ENCODE measurements at places on chromosomes 5 and 9.

DNA sequence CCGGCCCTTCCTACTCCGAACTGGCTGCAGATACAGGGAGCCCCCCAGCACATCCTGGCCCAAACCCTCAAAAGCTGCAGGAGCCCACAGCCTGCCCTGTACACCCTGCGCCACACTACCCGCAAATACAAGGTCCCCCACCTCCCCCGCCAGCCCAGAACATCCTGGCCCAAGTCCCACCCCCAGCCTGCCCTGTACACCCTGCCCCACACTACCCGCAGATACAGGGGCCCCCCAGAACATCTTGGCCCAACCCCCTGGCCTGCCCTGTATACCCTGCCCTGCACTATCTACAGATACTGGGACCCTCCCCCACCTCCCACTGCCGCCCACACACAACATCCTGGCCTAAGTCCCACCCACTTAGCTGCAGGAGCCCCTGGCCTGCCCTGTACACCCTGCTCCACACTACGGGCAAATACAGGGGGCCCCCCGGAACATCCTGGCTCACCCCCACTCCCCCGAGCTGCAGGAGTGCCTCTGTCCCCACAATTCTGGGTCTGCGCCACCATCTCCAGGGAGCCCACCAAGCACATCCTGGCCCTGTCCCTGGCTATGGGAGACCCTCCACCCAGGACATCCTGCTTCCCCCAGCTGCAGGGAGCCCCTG lies 8.3 kb downstream of the LPCAT1 start:
- DNase-seq = no peak

DNA sequence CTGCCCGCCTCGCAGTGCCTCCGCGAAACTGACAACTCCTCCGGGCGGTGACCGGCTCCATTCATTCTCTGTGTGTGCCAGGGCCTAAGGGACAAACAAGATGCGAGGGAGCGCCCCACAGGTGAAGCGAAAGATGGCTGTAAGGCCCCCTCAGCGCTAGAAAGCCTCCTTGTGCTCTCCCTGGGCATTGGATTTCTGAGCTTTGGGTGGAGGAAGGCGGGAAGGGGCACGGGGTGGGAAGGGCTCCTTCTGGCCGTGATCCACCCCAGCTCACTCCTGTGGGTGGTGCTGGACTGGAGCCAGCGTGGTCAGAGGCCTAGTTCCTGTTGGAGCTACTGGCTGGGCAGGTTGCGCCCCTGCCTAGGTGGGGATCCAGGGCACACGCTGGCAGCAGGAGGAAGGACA lies 943 bp downstream of the GALNT12 start:
- DNase-seq = no peak

- DNase-seq = no peak
Measured at GRCh38 chr5:169521366-169521983, 62.1 kb upstream of the SPDL1 start.

DNA sequence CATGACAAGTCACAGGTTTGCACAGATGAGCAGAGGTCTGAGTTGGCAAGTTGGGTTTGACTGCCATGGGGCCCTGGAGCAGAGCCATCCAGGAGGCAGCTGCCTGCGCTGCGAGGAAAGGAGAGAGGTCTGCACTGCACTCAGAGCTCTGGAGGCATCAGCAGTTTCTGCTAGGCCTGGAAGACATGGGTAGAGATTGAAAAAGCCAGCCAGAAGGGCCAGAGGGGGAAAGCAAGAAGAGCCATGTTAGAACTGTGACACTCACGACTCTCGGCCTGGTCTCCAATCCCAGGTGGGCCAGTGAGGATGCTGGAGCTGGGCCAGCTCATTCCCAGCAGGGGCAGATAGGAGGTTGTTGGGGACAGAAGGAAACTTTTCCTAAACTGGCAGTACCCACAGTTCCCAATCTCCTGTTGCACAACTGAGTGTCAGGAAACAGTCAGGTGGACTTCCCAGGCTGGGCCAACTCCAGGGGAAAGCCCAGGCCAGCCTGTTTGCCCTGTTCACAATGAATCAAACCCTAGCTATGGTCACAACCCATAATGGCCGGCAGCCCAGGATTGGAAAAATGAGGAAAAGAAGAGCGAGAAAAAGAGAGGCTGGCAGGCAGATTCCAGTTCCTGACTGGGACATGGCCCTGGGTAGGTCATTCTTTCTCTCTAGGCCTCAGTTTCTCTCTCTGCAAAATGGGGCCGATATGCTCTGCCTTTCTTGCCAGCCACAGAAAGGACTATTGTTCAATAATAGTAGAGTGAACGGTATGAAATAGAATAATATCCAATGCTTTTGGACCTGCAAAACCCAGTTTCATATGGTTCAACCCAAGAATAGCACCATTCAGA lies 7.8 kb upstream of the ORM1 start:
- DNase-seq = no peak

DNA sequence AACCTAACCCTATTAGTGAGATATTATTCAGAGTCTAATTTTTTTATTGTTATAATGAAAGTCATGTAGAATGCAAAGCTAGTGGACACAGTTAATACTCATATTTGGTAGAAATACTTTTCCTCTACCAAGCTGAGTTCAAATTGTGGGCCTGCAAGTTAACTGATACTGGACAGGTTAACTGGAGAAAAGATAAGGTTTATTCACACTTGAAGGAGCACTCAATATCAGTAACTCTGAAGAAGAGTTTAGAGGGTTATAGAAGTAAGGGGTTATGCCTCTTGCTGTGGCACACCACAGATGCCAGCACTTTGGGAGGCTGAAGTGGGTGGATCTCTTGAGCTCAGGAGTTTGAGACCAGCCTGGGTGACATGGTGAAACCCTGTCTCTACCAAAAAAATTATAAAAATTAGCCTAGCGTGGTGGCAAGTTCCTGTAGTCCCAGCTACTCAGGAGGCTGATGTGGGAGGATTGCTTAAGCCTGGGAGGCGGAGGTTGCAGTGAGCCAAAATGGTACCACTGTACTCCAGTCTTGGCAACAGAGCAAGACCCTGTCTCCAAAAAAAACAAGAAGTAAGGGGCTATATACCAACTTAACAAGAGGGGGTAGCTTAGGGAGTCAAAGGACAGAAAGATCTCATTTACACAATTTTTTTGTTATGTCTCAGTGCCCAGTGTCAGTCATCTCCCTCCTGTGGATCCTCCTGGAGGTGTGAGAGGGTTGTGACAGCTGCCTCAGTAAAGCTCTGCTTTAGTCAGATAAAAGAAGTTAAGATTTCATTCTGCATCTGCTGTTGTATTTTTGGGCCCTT lies 121.2 kb upstream of the GRHPR start:
- DNase-seq = no peak

DNA sequence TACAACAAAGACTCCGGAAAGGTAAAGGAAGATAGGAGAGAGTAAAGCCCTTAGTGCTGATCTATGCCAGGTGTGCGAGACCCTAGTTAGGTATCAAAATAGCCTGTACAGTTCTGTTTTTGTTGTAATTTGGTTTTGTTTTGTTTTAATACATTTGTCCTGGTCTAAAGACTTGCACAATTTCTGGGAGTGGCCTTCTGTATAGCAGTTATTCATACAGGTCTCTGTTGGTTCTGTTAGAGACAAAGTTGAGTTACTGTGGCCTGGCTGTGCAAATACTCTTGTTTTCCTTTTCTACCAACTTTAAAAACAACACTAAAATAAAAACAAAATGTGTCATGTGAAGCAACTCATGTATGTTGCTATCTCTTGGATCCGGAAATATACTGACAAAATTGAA lies 163.6 kb downstream of the COMMD10 start:
- no peak for DNase-seq

GRCh38 chr9:137492464-137493363 lies 33.6 kb upstream of the NSMF start:
- no peak for DNase-seq

DNA sequence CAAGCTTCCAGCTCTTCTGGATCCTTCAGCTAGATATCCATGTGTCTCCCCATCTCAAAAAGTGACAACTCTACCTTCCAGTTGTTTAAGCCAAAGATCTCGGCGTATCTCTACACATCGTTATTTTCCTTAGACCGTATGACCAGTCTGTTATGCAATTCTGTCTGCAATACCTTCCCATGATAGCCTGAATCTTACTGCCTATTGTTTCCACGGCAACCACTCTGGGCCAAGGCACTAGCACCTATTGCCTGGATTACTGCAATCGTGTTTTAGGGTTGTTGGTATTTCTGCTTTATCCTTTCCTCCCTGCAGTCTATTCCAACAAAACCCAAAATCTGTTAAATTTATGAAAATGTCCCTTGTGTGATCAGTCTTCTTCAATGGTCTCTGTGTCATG lies 448.4 kb downstream of the MTRR start:
- DNase-seq = no peak
